T-helper 17 cell (primary cell): ENCODE measurements at places on chromosomes 2 and 18. TPM values are rescaled to one million over a fixed set of nuclear protein-coding genes. Genes with fewer than 3 reads are reported as not detected.

The ACTR1B gene
- 90.9 TPM for total RNA-seq

The MAB21L4 gene
- total RNA-seq = not detected

The SMYD1 gene
- not detected for total RNA-seq

The SCYGR4 gene
- 0.99 TPM for total RNA-seq

The SERPINB4 gene
- not detected for total RNA-seq

The DSEL gene
- 1.1 TPM for total RNA-seq

The MTLN gene
- 20.6 TPM for total RNA-seq

The TMEM131 gene
- total RNA-seq = 43.2 TPM

The FEV gene
- total RNA-seq = not detected

The IL36A gene
- total RNA-seq = not detected
